ENCODE measurements at places on chromosomes 5 and 9.

DNA sequence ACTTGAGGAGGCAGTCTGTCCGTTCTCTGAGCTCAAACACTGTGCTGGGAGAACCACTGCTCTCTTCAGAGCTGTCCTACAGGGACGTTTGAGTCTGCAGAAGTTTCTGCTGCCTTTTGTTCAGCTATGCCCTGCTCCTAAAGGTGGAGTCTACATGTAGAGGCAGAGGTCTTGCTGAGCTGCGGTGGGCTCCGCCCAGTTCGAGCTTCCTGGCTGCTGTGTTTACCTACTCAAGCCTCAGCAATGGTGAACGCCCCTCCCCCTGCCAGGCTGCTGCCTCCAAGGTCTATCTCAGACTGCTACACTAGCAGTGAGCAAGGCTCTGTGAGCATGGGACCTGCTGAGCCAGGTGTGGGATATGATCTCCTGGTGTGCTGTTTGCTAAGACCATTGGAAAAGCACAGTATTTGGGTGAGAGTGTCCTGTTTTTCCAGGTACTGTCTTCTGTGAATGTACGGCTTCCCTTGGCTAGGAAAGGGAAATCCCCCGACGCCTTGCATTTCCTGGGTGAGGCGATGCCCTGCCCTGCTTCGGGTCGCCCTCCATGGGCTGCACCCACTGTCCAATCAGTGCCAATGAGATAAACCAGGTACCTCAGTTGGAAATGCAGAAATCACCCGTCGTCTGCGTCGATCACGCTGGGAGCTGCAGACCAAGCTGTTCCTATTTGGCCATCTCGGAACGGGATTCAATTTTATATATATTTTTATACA lies 58.5 kb downstream of the CNTRL start:
- no peak for DNase-seq

DNA sequence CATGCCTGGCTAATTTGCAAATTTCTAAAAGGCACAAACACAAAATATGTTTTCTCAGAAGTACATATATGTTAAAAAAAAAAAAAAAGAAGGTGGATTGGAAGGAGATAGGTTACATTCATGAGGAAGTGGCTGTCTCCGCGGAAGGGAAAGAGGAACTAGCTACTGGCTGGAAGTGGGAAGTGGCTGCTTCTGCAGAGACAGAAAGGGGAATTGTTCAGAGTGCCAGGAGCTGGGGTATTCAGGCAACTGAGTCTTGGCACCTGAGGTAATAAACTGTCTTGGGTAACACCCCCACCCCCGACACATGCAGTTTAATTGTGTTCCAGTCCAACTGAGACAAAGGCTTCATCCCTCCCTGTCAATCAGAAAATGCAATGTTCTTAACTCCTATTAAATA lies 45.6 kb downstream of the S1PR3 start:
- DNase-seq = no peak

DNA sequence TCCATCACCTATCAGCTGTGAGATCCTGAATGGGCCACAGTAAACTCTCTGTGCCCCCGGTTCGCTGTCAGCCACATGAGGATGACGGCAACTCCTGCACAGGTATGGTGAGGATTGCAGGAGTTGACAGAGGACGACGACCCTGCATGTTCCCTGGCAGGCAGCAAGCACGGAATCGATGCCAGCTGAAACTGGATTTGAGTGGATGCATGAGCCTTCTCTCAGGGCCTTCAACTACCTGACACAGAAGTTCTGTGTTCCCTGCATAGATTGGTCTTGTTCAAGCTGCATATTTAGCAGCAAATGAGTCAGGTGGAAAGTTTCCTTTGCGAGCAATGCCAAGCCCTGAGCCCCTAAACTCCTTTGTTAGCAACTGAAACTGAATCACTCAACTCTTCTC lies 69.6 kb upstream of the PTCH1 start:
- no peak for DNase-seq

GRCh38 chr5:38745836-38746732 lies 99.7 kb upstream of the OSMR start:
- no peak for DNase-seq

- no peak for DNase-seq
These were observed 517.2 kb downstream of the CAAP1 start for GRCh38 chr9:26375448-26375847.

GRCh38 chr9:3758816-3759576 lies 233.2 kb upstream of the RFX3 start:
- no peak for DNase-seq

- DNase-seq = no peak
These were observed 44.7 kb upstream of the IZUMO3 start for GRCh38 chr9:24590432-24590831.

GRCh38 chr9:27388150-27388549 lies 91.2 kb upstream of the EQTN start:
- DNase-seq = no peak

DNA sequence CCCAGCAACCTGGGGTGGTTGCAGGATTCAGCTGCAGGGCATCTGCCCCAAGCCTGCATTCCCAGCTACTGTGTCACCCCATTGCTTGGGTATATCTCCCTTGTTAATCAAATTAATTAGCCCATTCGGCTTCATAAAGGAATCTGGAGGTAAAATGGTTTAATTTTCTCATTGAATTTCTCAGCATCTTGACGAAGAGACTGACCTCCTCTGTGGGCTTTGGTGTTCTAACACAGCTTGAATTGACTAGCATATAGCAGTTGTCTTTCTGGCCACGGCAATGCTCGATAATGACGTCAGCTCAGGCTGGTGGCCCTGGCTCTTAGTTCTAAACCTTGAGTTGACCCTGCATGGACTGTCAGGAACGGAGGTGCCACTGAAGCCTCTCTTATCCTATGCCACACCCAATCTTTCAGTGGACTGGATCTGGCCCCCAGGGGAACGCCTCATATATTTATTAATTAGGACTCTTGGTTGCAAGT lies 72.4 kb downstream of the MSX2 start:
- DNase-seq = no peak

DNA sequence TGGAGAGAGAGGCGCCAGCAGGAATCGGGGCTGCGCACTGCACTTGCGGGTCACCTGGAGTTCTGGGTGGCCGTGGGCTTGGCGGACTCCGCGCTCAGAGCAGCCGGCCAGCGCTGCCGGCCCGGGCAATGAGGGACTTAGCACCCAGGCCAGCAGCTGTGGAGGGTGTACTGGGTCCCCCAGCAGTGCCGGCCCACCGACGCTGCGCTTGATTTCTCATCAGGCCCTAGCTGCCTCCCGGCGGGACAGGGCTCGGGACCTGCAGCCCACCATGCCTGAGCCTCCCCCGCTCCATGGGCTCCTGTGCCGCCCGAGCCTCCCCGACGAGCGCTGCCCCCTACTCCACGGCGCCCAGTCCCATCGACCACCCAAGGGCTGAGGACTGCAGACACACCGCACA lies 325.6 kb downstream of the ACTL7B start:
- DNase-seq = no peak

GRCh38 chr9:125387861-125388524 lies 126.4 kb downstream of the GAPVD1 start:
- DNase-seq = no peak

DNA sequence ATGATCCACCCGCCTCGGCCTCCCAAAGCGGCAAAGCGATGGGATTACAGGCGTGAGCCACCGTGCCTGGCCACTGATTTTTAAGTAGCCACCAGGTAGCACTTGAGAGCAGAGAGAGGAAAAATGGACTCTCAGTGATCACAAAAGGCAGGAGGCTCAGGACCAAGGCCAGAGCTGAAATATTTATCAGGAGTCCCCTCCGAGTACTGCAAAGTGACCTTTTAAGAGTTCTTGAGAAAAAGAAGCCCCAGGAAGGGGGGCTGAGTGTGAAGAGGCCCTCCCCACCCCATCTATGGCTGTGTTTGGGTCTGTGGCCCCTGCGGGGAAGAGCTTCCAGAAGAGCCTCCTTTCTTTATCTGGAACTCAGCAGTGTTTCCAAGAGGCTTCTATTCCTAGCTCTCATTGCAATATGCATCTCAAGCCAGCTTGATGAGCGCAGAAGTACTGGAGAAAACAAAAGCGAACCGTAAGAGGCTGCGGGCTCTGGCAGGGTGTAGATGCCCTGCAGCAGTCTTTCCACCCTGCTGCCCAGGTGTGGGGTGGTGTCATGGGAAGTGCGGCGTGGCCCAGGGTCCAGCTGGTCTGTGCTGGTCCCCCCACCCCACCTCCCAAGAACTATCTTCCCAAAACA lies 75.5 kb upstream of the CDK20 start:
- DNase-seq = no peak

DNA sequence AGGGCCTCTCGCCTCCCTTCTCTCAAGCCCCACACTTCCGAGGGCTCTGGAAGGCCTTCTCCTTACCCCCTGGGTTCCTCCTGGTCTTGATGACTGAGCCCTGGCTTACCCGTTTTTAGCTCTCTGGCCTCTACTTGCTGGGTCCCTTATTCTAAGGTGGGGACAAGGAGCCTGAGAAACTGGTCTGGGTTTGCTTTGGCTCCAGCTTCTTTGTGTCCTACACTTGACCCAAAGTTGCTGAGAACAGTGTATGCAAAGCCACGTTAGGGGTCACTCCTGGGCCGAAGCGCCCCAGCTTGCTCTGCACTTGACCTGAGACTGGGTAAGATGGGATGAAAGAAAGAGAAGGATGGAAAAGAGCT lies 788 bp downstream of the ZNF346 start:
- DNase-seq = peak; percentile 40

GRCh38 chr5:102801371-102801770 lies 46.3 kb downstream of the PAM start:
- DNase-seq = no peak

DNA sequence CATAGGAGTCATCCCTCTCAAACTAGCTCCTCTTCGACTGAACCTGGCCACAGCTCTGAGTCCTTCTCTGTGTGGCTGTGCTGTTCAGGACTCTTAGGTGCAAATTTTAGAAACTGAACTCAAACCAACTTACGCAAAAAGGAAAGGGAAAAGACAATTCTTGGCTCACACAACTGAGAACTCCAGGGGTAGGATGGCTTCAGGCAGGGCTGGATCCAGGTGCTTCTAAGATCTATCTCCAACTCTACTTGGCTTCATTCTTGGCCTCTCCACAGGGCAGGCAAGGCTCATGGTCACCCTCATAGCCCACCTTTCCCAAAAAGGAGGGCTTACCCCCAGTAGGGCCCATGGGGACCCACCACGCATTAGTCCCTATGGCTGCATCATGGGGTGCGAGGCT lies 8.1 kb downstream of the ASS1 start:
- DNase-seq = no peak

DNA sequence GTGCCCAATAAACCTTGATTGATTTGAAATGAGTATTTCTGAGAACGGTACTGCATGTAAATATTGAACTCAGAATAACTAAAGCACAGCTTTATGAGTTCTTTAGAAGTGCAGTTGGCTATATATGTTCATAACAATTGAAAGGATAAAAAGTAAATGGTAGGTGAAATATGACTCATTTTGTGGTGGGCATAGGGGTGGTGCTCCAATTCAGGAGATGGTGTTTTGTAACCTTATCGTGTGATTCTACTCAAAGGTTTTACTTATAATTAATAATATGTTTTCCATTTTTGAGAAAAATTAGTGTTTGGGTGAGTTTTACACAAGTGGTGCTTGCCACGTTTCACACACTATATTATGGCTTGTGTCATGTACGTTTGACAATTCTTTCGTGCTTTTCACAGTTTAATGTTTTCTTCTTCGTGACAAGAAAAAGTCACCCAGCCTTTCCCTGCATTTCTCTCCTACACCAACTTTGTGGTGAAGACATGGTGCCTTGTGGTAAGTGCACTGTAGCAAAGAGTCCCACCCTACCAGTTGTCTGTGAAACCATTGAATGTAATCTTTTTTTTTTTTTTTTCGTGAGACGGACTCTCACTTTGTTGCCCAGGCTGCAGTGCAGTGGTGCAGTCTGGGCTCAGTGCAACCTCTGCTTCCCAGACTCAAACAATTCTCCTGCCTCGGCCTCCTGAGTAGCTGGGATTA lies 492.5 kb upstream of the SGCD start:
- DNase-seq = no peak

DNA sequence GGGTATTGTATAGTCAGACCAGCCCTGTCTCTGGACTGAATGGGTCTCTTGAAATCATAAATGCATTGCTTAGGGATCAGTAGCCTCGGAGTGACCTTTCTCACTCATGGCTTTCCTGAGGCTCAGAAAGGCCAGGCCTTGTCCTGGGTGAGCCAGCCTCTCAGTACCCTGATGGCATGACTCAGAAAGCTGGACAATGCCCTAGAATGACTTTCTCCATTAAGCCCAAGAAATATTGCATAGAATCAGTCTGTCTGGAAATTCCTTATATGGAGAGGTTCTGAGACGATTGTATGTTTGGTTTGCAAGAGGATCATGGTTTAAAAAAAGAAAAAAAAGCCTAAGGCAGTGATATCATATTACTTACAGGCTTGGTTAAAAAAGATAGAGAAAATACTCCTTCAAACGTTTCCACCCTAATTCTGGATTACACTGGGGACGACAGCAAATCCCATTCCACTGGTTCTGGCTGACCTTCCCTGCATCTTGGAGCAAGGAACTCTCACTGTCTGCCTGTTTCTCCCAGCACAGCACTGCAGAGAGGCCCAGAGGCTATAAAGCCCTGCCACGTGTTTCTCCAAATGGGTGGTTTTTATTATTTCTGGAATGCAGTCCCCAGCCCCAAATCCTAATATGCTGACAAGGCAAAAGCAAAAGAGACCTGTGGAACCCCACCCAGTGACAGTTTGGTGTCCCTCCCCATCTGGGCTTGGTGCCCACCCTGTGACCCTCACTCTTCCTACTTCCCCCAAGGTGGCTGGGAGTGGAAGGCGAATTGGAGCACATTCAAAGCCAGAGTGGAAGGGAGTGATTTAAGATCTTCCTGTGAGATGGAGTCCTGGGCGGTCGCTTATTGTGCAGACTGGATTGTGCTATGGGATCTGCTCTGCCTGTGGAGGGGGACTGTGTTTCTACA lies 34.4 kb downstream of the MAP1B start:
- DNase-seq = no peak

GRCh38 chr9:135611142-135611874 lies 28.0 kb downstream of the GLT6D1 start:
- no peak for DNase-seq

All from SW 1271 (cell line).